M059J (cell line): ENCODE measurements at places on chromosomes 5 and 9.

GRCh38 chr9:126151031-126151685 lies 175.5 kb upstream of the MVB12B start:
- peak; percentile 6 for DNase-seq

DNA sequence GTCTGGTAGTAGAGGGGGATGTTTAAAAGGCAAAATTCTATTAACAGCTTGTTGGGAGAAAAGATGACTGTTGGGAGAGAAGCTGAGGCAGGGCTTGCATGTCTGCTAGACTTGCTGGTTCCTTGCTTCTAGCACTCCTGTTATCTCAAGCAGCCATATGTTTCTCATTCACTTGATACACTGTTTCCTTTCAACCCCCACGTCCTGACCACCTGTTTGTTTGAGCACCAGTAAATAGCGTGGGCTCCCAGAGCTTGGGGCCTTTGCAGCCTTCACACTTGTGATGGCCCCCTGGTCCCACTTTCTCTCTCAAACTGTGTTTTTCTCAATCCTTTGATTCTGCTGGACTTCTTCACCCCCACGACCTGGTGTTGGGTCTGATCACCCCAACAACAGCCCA lies 111.7 kb upstream of the TMEM161B start:
- DNase-seq: no peak

- DNase-seq: no peak
Measured at GRCh38 chr9:77161966-77162365, 15.4 kb upstream of the VPS13A start.

DNA sequence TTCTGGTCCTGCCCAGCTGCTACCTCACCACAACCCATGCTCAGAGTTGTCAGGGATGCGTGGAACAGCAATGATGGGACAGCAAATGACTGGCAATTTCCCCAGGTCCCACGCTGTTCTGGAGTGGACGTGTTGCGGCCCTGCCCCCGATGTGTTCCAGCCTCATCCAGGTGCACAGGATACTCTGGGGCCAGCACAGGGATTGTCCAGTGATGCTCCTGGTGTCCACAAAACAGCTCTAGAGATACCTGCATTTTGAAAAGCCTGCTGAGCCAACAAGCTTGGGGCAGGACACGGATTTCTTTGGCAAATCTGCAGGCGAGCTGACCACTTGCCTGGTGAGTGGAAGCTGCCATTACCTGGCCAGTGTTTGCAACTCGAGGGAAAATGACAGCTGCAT lies 88.7 kb downstream of the ANKRD33B start:
- DNase-seq: no peak

- DNase-seq: no peak
Measured at GRCh38 chr5:4540375-4541173, 599.6 kb upstream of the ADAMTS16 start.

GRCh38 chr9:111154081-111154562 lies 115.9 kb upstream of the LPAR1 start:
- DNase-seq: peak; percentile 59

DNA sequence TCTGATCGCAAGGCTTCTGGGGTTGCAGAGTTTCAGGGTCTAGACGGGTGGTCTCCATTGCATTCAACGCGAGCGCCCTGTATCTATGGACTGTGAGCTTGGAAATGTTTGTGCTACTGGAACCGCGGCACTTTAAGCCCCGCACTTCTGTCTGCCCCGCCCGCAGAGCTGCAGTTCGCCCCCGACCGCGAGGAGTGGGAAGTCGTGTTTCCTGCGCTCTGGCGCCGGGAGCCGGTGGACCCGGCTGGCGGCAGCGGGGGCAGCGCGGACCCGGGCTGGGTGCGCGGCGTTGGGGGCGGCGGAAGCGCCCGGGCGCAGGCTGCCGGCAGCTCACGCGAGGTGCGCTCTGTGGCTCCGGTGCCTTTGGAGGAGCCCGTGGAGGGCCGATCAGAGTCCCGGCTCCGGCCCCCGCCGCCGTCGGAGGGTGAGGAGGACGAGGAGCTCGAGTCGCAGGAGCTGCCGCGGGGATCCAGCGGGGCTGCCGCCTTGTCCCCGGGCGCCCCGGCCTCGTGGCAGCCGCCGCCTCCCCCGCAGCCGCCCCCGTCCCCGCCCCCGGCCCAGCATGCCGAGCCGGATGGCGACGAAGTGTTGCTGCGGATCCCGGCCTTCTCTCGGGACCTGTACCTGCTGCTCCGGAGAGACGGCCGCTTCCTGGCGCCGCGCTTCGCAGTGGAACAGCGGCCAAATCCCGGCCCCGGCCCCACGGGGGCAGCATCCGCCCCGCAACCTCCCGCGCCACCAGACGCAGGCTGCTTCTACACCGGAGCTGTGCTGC lies 1.0 kb downstream of the ADAMTS19 start:
- DNase-seq: no peak

GRCh38 chr5:34533582-34534522 lies 122.3 kb upstream of the RAI14 start:
- peak; percentile 88 for DNase-seq

DNA sequence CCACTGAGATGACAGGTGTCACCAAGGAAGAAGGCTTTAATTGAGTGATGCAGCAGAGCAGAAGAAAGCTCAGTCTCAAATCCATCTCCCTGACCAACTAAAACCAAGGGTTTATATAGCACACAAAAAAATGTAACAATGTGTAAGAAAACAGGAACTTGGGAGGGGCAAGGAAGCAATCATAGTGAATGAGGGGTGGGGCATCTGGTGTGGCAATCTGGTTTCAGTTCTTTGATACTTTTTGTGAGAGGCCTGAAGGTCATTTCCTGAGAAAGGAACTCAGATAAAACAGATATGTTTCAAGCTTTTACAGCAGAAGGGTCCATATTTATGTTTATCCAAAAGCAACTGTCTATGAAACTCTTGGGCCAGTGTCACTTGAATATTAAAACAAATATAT lies 19.7 kb downstream of the CD180 start:
- no peak for DNase-seq

- peak; percentile 49 for DNase-seq
Measured at GRCh38 chr5:43065387-43065947, 25.3 kb upstream of the ANXA2R start.

GRCh38 chr5:76082772-76083554 lies at the start of gene SV2C:
SV2C (plus strand) TSS chr5:76083383; CDS start chr5:76131751, 48,368 bp downstream.
- no peak for DNase-seq

- DNase-seq: peak; percentile 72
Measured at GRCh38 chr9:109520475-109521132, 22.5 kb upstream of the PTPN3 start.
